ENCODE measurements at places on chromosomes 7 and 10. TPM values are rescaled to one million over a fixed set of nuclear protein-coding genes. Genes with fewer than 3 reads are reported as not detected.

DNA sequence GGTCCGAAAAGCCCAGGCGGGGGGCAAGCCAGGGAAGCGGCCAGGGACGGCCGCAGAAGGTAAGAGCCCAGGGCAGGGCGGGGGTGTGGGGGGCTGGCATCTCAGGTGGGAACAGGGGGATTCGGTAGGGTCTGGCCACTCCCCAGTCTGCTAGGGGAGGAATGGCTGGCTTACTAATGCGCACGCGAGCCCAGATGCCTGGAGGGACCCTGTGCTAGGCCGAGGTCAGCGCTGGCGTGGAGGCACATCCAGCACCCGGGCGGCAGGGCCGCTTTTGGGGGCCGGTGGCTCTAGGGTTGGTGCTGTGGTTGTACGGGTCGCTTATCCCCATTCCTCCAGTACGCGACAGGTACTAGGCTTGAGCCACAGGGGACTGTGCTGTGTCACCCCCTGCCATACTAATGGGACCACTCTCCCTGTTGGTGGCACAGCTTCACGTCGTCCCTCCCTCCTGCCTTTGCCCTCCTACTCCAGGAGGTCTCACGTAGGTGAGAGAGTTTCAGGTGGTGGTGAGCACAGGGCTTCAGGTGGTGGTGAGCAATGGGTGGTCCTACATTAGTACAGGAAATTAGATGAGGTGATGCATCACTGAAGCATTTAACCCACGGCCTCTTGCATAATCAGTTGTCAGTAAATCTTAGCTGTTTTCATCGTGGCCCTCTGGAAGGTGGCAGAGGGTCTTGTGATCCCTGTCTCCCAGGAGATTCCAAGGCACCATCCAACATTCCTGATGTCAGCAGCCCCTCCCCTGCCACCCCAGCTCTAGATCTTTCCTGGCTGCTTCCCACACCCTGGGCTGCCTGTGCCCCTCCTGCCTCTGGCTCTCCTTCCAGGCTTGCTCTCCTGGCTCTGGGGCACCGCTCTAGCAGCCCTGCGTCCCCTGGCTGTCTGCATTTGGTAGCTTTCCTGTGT, 971 bp downstream of the AEBP1 start:
- peaks cover 31% of the 10 kb centered on the region for H3K36me3 ChIP-seq
- H3K4me1 ChIP-seq: no peaks in the 10 kb centered on the region
- peak overlapping the region; percentile 46 for H3K4me3 ChIP-seq
- no peak for DNase-seq
- no peaks in the 10 kb centered on the region for H3K27me3 ChIP-seq
- peak overlapping the region; percentile 88 for H3K27ac ChIP-seq

The IFIT1B gene
- total RNA-seq: 0.24 TPM

DNA sequence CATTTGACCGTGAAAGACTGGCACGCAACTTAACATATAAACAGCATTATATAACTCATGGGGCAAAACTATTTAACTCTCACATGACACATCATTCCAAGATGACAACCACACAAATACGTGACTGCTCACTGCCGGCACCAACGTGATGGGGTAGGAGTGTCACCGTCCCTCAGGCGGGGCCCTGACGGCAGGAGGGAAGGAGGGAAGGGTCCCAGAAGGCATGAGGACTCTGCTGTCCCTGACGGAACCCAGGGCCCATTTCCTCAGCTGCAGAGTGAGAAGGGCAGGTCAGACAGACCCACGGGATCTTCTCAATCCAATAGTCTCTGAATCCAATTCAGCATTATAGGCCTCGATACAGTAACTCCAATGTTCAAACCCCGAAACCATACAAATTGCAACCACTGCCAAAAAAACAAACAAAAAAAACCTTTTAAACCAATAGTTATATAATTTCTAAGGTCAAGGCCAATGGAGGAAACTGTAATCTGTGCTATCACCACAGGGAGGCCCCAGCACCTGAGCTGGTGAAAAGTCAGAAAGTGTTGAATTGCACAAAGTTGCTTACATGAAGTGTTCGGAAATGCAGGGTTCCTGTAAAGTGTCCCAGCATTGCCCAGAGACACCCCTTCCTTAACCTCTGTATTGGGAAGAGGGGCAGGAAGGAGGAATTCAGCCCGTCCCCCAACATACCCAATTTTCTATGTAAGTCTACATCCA, 137.4 kb downstream of the TNS3 start:
- H3K27ac ChIP-seq: no peak overlapping the region
- no peaks in the 10 kb centered on the region for H3K36me3 ChIP-seq
- H3K4me3 ChIP-seq: no peak overlapping the region

DNA sequence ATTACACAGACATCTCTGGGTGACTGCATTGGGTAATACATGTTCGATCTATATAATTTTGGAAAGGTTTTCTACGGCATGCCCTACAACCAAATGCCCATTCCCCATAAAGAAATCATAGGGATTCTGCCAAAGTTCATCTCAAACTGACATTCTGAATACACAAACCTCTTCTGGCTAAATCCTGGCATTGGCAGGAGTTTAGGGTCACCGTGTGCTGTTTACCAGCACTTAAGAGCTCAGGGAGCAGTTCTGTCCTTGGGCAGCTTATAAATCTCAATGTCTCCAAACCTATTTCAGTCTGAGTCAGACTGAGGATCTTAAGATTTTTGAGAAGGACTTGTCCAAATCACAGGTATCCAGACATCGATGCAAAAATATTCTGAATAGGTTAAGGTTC, 809.6 kb upstream of the LRRN3 start:
- no peak for DNase-seq
- H3K4me1 ChIP-seq: no peaks in the 10 kb centered on the region
- H3K27me3 ChIP-seq: no peaks in the 10 kb centered on the region

The GNGT1 gene
- not detected for total RNA-seq

The FAM25G gene
- total RNA-seq: not detected

The INSYN2A gene
- 0.11 TPM for total RNA-seq

GRCh38 chr7:101241015-101241363, 3.4 kb upstream of the CLDN15 start:
- H3K27ac ChIP-seq: peak overlapping the region; percentile 32
- no peak overlapping the region for H3K4me3 ChIP-seq
- no peak for DNase-seq
- no peaks in the 10 kb centered on the region for H3K27me3 ChIP-seq

The ERVW-1 gene
- not detected for total RNA-seq
